ENCODE measurements at places on chromosomes 7 and 10.

DNA sequence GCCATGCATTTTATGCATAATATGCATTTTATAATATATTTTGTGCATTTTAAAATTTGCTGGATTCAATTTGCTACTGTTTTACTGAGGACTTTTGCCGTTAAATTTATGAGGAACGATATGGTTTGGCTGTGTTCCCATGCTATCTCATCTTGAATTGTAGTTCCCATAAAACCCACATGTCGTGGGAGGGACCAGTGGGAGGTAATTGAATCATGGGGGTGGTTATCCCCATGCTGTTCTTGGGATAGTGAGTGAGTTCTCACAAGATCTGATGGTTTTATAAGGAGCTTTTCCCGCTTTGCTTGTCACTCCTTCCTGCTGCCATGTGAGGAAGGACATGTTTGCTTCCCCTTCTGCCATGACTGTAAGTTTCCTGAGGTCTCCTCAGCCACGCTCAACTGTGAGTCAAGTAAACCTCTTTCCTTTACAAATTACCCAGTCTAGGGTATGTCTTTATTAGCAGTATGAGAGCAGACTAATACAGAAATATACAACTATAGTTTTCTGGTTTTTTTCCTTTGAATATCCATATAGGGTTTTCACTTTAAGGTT, 201.4 kb upstream of the SH2B2 start:
- DNase-seq = no peak

DNA sequence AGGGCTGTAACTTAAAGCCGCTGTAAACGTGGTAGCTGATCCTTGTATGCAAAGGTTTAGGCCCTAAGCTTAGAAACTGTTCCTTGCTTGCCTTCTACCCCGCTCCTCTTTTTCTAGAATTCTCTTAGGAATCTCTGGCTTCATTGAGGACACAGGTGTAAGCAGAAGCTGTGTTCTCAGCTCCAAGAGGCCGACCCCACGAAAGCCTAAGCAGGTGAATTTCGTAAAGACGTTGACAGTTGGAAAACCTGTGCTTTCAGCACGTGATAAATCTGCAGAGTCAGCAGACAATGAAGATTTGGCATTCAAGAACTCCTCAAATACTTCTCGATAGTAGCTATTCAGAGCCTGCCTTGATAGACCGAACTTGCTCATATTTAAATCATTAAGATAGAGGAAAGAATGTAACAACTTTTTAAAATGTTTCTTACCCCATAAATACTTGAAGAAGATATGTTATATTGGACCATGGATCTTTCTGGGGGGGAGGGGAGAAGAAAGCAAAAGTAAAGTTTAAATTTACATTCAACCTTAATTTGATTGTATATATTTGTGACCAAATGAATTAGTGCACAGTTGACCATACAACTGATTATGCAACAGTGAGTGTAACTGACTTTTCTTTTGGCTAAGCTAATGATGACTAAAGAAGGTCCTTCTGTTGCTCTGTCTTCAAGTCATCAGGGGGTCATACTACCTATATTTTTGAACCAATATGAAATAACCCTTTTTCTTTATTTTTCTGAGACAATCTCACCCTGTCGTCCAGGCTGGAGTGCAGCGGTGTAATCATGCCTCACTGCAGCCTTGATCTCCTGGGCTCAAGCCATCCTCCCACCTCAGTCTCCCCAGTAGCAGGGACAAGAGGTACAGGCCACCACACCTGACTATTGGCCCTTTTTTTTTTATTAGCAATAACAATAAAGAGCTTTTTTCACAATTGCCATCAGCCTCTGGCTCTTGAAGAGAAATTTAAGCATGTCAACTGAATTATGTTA, 1.2 kb upstream of the GDI2 start:
- no peak for DNase-seq

GRCh38 chr7:55903985-55904759, 16.9 kb downstream of the ZNF713 start:
- no peak for DNase-seq

DNA sequence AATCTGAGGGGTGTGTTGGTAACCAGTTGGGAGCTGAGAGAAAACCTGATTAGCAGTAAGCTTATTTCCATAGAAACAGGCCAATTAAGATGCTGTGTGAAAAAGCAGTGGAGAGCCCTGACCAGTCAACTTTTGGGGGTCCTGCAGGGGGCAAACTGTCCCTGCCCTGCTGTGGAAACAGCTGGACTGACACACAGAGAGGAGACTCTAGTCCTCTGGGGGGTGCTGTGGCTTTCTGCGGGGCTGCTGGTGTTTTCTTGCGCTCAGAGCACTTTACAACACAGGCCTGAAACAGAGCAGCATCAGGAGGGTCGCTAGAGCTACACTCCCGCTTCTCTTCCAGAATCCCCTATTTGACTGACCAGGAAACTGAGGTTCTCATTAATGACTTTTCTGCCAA, 546.9 kb upstream of the GALNT17 start:
- DNase-seq = no peak

DNA sequence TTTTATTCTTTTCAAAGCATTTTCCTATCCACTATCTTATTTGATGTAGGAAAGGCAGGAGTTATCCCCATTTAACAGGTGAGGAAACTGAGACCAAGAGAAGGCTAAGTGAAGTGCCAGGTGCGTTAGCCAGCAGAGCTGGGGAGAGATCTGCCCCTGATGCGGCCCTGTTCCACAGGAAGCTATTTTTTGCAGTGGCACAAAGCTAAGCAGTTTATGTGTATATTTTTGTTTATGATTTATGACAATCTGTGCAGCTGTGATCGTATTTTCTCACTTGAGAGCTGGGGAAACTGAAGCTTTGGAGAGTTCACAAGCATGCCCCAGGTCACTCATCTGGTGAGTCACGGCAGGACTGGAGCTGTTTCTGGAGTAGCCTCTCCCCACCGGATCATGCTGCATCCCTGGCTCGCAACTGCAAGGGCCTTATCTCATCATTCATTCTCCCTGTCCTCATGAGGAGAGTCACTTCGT, 38.8 kb downstream of the SLC29A3 start:
- DNase-seq = no peak

DNA sequence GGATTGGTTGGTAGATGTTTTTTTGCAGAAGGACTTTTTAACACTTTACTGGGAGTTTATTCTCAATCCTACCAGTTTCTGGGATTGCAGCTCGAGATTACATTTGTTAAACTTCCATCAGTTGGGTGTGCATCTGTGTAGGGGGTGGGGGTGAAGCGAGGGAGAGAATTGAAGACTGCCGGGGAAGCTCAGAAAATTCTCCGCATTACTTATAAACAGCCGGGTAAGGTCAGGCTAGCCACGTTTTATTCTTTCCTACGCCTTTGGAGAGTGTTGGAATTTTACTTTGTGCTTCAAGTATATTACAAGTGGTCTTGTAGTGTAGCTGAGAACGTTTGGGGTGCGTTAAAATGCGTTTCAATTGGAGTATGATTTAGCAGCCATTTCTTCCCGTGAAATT, 1.1 kb downstream of the PALS2 start:
- no peak for DNase-seq

DNA sequence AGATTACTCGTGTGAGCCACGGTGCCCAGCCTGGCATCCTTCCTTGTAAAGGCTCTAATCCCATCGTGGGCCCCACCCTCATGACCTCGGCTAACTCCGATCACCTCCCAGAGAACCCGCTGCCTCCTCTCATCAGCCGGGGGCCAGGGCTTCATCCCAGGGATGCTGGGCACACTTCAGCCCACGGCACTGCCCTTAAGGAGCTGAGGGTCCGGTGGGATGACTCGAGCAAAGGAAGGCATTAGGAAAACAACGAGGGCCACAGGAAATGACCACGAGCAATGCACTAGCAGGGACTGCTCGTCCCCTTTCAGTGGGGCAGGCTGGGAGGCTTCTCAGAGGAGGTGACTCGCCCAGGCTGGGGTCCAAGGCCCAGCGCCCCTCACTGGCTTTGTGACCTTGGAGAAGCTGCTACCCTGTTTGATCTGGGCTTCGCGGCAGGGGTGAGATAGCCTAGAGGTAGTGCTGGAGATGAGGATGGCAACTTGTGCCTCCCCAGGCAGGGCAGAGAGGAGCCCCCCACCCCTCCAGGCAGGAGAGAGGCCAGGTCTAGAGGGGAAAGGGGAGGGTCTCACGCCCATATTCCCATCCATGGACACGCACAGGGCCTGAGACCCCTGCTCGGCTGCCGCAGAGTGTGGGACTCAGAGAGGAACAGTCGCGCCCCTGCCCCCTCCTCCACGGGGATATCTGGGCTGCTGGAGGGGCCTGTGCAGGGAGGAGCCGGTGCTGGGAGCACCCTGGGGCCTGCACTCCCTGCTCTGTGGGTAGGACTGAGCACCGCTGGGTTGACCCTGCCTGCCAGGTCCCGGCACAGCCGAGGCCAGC, 26.8 kb downstream of the ELFN1 start:
- no peak for DNase-seq

GRCh38 chr7:151694828-151695580, 175.3 kb upstream of the RHEB start:
- DNase-seq = no peak

- DNase-seq = no peak
Observed at GRCh38 chr10:9052767-9053166, 998.3 kb downstream of the GATA3 start.

- DNase-seq = no peak
Observed at GRCh38 chr10:5644930-5645329, 21.5 kb downstream of the ASB13 start.

DNA sequence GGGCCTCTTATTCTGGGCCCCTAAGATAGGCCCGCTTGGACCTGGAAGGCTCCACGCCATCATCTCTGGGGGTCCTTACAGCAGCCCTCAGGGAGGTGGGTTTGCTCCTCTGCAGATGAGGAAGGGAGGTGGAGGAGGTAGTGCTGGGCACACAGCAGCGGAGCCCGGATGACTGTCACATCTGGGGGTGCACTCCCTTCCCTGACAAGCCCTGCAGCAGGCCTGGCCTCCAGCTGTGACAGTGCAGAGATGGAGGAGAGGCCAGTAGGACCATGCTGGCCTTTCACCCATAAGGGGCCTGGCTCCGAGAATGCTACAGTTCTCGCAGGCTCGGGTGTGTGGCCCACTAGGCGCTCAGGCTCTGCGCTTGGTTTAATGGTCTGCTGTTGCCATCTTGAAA, 9.2 kb downstream of the GDF2 start:
- DNase-seq = no peak

GRCh38 chr7:111011520-111011919, 79.4 kb upstream of the LRRN3 start:
- no peak for DNase-seq

DNA sequence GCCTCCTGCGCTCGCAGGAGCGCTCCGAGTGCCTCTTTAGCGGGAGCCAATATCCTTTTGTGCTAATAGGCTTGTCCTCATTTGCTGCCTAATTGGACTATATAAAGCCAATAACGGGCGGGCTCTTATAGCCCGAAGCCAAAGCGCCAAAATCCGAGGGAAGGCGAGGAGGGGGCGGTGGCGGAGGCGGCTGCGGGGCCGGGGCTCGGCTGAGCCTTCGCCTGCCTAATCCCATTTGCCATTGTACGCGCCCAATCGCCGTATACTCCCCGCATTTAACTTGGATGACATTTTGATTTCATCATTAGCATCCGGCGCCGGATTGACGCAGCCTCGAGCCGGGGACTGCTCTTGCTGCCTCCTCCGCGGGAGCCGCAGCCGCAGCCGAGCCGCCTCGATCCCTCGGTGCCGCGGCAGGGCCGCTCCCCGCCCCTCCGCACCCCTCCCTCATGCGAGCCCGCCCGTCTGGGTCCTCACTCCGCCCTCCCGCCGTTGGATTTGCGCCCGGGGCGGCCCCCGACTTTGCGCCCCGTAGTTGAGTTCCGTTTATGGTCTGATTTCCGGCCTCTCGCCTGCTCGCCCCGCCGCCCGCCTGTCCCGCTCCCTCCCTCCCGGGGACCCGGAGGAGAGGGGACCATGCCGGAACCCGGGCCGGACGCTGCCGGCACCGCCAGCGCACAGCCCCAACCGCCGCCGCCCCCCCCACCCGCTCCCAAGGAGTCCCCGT, at the start of gene HMX3:
TSS of gene HMX3 (plus strand) at position 556 of the 727 bp plus-strand sequence. CDS start at position 637, 81 bp downstream.
- DNase-seq = no peak

DNA sequence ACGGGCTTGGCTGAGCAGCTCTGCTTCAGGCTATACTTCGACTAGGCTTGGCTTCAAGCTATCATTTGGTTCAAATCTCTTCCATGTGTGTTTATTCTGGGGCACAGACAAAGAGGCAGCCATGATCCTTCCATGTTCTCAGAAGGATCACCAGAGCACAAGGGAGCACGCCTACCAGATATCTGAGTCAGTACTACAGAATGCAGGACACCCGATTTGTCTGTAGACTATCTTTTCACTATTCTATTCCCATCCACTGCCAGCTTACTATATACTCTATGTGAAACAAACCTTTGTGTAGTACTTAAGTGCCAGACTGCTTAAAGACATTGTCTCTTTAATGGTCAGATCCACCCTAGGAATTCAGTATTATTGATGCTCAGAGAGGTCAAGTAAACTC, 35.1 kb downstream of the CH25H start:
- DNase-seq = no peak

DNA sequence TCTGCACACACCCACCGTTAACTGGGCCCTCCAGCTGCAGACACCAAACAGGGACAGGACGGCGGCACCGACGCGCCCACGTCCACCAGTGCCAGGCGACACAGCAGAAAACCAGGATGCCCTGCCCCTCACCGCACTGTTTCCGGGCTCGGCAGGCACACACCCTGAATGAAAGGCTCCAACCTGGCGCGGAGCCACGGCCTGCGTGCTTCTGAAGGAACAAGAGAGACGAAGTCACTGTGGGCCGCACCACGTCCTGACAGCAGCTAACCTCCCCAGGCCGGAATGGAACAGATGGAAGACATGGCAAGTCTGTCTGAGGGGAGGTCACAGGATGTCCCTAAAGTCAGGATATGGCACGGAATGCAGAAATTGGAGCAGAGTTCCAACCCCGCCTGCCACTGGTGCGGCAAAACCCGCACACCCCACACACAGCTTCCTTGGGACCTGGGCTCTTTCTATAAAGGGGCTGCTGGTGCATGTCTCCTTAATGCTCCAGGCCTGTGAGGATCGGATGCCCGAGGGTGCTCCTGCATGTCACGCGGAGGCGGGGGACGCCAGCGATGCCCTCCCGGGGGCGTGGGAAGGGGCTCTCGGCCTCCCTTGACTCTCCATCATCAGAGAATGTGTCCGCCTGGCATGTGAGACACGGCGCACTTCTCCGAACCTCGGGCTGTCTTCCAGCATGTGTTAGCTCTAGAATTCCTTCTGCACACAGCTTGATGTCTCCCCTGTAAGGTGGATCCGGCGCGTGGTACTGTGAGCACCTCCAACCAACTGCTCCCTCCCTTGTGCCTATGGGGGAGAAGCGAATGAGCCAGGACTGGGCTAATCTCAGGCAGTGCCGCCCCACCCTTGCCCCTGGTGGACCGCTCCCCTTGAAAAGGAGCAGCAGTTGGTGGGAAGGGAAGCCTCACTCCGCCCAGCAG, 3.9 kb upstream of the GPER1 start:
- DNase-seq = no peak

DNA sequence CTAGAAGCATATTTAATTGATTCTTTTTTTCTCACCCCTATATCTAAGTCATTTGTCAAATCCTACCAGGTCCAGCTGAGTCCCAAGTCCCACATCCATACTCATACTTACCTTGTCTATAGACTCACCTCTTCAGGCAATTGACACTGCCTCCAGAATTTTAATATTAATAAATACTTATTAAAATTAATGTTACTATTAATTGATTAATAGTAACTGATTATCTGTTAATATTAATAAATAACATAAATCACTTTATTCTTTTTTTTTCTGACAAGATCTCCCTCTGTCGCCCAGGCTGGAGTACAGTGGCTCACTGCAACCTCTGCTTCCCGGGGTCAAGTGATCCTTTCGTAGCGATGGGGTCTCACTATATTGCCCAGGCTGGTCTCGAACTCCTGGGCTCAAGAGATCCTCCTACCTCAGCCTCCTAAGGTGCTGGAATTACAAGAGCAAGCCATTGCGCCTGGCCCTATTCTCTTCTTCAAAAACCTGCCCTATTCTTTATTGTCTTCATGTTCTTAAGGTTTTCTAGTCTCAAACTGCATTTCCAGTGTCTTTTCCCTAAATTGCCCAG, 94.4 kb downstream of the ZNF277 start:
- DNase-seq = no peak

Data from activated T-helper 1 cell treated with anti-CD3 and anti-CD28 coated beads, Interleukin-12 subunit alpha, Interleukin-12 subunit beta, Interleukin-2, Interleukin-4 antibody, amounts not matched to agents 30 ng/mL and 10 ng/mL and 1 ng/mL, durations not matched to agents 14 hours and 24 hours and 36 hours (primary cell).